Iris pigment epithelial cell (primary cell): ENCODE measurements at places on chromosomes 7 and 10.
A peak's percentile ranks its signal among the peaks of the same experiment; 100 is the strongest.

DNA sequence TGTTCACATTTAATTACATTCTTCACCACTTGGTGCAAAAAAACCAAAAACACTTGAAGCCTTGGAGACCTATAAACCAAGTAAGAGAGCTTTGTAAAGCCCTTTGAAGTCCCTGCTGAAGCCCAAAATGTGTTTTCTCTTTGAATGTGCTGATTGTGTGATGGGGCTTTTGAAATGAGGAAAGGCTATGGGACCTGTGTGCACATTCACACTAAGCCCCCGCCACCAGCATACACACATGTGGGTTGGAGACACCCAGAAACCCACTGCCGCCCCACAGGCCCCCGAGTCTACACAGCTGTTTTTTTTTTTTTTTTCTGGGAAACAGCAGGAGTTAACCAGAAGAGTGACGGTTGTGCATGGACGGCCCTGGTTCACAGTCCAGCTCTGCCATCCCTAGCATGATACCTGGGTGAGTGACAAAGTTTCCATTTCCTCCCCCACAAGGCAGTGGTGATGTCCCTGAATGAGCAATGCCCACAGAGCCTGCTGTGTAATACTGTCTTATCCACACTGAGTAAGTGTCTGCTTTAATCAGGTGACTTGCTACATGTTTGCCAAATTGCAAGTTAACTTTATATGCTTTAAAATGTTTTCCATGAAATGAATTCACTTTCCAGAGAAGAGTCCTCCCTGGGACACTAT is 154.6 kb upstream of the GDF10 start:
- DNase-seq = no peak

DNA sequence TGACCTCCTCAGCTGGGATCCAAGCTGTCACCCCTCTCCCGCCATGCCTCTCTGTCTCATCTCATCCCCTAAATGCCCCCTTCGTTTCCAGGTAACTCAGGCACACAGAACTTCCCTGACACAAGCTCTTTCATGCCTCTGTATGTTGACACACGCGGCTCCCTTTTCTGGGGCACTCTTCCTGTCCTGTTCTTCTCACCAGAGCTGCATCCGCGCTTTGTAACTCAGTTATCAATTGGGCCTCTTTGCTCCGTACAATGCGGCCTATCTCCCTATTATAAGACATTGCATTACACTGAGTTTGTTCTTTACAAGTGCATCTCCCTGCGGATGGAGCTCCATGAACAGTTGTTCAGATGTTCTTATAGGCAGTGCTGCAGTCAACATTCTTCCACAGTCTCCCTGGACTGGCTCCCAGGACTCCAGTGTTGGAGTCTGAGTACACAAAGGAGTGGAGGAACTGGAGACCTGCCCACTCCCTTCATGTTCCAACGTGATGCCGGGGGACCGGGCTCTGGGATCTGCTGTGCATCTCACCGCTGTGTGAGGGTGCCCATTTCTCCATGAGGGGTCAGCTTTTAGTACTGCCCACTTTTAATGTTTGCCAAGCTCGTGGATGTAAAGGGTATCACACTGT is 56.9 kb upstream of the TNS3 start:
- DNase-seq = peak; percentile 39

- DNase-seq = no peak
These were observed 10.5 kb upstream of the C10orf71 start for GRCh38 chr10:49288341-49289065.

DNA sequence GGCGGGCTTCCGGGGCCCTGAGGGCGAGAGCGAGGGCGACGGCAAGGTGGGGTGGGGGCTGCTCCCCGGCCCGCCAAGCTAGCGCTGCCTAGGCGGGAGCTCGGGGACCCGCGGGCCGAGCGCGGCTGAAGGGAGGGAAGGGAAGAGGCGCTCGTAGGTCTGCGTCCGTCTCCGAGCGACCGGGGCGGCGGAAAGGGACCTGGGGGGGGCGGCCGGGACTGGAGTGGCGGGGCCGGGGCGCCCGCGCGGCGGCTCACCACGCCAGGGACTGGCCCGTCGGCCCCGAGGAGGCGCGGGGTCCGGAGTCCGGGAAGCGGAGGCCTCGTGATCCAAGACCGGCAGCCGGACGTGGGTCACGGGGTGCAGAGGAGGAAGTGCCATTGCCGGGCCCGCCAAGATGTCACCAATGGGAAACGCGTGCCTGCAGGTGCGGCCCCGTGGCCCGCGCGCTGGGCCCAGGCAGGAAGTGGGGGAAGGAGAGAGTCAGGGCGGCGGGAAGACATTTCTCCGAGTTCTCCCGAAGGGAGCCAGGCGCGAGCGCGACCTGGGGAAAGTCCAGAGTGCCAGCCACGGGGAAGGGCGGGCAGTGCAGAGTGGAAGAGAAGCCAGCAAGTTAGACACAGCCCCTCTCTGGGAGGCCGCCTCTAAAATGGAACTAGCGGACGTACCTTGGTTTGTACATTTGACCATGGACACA is 11.9 kb downstream of the HNRNPF start:
- DNase-seq = peak; percentile 67

- no peak for DNase-seq
These were observed 213.5 kb downstream of the PAXIP1 start for GRCh38 chr7:154789404-154789803.

GRCh38 chr7:80851896-80852476 is 66.9 kb downstream of the SEMA3C start:
- peak; percentile 90 for DNase-seq
